Bronchial epithelial cell (primary cell): ENCODE measurements at places on chromosomes 6 and 20.

DNA sequence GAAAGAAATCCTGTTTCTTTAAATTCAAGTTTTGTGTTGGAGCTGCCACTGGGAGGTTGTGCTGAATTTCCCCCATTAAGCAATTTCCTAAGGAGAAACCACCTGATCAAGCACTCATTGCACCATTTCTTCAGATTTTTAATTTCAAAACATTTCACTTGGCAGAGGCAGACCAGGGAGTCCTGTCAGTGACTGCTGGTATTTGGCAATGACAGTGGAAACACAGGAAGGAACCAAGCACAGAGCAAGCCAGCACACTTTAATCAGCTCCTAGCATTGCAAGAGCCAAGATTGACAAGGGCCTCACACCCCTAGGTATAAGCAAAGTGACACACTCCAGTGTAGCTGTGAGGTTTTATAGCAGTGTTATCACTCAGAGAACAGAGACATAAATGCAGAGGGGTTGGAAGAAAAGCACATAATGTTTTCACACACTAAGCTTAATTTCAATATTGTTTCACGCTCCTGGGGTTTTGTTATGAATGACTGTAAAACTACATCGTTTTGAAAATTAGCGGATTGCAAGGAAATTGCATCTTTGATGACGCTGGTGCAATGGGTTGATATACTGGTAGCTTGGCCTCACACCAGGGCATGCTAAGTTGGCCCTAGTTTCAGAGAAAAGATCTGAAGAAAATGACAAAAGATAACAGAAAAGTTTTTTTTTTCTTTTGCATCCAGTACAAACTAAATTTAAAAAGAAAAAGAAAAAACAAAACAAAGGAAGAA is 768.4 kb downstream of the TFAP2A start:
- DNase-seq: peak; percentile 36

- no peak for DNase-seq
Measured at GRCh38 chr6:34526241-34526972, 29.7 kb downstream of the SPDEF start.

- no peak for DNase-seq
Measured at GRCh38 chr6:42344756-42345155, 107.0 kb downstream of the TRERF1 start.

GRCh38 chr6:72579865-72580264 is 42.0 kb upstream of the KCNQ5 start:
- DNase-seq: peak; percentile 15

- DNase-seq: no peak
Measured at GRCh38 chr6:160269023-160269521, 10.5 kb upstream of the SLC22A2 start.

- DNase-seq: no peak
Measured at GRCh38 chr20:29756664-29757063, 1500.8 kb upstream of the DEFB115 start.

GRCh38 chr20:7858734-7859250 is 81.5 kb downstream of the HAO1 start:
- DNase-seq: no peak

- no peak for DNase-seq
Measured at GRCh38 chr6:3265671-3266070, 6.9 kb downstream of the PSMG4 start.

DNA sequence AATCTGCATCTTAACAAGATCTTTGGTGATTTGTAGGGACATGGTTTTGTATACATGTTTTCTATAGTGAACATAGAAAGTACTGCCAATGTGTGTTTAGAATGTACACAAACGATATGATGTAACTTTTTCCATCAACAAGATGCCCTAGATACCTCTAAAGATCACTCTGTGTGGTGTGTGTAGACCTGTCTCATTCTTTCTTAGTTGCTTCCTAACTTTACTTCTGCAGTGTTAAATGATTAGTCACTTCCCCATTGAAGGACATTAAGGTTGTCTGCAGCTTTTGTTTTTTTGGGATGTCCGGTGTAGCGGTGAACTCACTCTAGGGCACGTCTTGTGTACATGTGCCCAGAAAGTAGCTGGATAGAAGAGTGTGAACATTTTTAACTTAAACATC is 35.9 kb downstream of the CDYL start:
- DNase-seq: peak; percentile 43

DNA sequence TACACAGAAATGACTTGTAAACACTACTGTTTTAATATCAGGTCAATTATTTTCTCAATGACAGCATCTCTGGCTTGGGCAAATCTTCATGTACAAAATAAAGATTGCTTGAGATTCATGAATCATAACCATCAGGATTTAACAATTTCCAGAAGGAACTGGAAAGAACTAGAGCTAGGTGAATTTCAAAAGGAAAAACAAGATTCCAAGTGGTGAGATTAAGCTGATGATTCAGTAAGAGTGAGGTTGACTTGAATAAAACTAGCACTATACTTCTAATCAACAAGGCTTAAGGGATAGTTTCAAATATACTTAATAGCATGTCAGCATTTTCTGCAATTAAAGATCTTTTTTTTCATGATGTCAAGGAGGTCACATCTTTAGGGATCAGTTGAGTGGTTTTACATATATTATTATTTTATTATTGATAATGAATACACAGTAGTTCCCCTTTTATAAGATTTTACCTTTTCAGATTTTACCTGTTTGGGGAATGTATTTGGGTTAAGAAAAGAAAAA is 43.5 kb upstream of the HCRTR2 start:
- DNase-seq: no peak

DNA sequence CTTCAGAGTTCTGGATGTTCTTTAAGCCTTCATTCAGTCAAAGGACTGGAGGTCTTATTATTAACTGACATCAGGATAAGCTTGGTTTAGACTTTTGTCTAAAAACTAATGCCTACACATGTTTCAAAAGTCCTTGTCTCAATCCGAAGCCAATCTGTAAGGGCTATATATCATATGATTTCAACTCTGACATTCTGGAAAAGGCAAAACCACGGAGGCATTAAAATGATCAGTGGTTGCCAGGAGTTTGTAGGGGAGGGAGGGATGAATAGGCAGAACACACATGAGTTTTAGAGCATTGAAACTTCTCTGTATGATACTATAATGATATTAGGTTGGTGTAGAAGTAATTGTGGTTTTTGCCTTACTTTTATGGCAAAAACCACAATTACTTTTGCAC is 1285.8 kb upstream of the CITED2 start:
- DNase-seq: no peak

DNA sequence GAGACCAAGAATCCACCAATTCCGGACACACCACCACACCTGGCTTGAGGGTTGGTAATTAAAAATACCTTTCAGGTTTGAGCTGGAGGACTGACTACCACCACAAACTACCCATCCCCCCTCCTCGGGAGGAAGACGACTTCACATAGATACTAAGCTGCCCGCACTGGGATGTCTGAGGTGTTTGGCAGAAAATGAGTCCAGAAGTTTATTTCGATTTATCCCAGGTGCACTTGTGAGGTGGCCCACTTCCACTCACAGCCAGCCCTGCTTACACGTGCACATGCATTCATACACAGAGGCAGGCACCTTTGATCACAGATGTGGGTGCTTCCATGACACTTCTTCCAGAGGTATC is 187.1 kb downstream of the ID4 start:
- DNase-seq: no peak

DNA sequence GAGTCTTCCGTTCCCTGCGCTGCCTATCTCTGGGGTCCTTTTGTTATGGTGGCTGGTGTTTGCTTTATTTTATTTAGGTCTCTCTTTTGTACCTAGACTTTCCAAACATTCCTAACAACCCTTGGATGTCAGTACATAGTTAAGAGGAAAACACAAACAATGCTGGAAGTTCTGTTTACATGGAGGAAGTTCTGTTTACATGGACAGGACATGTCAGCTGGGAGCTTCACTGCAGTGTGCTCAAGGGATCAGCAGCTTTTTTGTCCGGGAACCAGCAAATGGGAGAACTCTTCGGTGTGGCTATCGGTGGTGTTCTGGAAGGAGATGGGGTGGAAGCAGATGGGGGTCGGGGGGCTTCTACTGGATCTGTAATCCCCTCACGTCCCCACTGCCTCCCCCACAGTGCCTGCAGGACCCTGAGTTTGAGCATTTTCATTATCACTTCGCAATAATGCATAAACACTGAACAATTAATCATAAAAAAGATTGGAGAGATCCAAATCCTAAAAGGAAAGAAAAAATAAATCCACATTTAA is 2.7 kb downstream of the SERPINB6 start:
- no peak for DNase-seq

GRCh38 chr20:56957737-56958553 is 308.5 kb downstream of the BMP7 start:
- DNase-seq: no peak

- no peak for DNase-seq
Measured at GRCh38 chr6:30060606-30061091, 416 bp upstream of the POLR1H start.

- no peak for DNase-seq
Measured at GRCh38 chr20:34952671-34953070, 2.9 kb downstream of the GSS start.

DNA sequence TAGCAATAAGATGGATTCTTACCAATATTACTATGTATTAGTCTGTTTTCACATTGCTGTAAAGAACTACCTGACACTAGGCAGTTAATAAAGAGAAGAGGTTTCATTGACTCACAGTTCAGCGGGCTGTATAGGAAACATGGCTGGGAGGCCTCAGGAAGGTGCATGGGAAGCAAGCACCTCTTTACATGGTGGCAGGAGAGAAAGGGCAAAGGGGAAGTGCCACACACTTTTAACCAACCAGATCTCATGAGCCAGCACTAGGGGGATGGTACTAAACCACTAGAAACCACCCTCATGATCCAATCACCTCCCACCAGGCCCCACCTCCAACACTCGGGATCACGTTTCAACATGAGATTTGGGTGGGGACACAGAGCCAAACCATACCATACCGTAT is 40.7 kb upstream of the CCDC167 start:
- no peak for DNase-seq

GRCh38 chr6:41940759-41941279 is 789 bp downstream of the CCND3 start:
- no peak for DNase-seq

GRCh38 chr6:121210943-121211342 is 123.3 kb downstream of the TBC1D32 start:
- no peak for DNase-seq

DNA sequence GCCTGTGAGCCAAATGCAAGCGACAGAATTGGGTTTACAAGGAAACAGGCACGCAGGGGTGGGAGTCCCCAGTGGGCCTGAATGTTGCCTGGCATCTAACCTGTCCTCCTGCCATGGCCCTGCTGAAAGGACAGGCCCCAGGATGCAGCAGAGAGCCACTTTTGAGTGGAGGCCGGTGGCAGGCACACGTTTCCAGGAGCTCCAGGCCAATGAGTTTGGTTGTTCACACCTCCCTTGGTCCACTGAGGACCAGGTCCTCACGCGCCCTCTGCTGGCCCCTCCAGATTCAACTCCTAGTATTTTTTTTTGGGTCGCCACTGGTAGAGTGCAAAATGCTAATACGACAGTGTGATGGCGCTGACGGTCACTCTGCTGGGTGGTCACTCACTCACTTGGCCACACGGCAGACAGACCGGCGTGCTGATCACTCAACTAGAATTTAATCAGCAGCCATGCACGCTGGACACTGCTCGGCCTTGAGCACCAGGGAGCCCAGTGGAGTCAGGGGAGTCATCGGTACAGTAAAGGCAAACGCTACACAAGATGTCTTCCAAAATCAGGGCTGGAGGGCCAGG is 81.7 kb upstream of the NFATC2 start:
- peak; percentile 29 for DNase-seq

- no peak for DNase-seq
Measured at GRCh38 chr6:16399695-16400094, 161.3 kb downstream of the GMPR start.

DNA sequence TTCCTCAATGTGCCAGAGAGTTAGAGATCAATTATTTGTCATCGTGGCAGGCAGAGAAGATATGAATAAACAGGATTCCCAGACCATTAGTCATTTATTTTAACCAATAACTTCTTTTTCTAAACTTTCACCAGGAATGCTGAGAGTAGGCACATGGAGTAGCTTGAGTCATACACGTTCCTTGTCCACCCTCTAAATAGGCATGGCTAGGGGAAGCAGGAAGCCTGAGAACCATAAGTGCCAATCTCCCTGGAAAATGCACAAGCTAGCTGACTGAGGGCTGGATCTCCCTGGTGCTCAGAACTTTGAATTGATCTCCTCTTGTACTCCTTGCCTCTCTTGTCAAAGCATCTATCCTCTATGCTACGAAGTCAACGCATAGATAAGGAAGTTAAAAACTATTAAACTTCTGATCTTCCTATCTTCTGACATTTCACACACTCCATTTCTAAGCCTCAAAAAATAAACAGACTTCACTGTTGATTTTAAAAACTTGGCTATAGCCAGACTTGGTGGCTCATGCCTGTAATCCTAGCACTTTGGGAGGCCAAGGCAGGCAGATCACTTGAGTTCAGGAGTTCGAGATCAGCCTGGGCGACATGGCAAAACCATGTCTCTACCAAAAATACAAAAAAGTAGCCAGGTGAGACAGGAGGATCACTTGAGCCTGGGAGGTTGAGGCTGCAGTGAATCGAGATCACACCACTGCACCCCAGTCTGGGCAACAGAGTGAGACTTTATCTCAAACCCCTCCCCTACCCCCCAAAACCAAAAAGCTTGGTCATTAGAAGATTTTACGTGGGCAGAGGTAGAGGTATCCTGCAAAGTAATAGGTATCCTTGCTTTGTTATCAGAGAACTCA is 11.8 kb downstream of the ADTRP start:
- peak; percentile 99 for DNase-seq

DNA sequence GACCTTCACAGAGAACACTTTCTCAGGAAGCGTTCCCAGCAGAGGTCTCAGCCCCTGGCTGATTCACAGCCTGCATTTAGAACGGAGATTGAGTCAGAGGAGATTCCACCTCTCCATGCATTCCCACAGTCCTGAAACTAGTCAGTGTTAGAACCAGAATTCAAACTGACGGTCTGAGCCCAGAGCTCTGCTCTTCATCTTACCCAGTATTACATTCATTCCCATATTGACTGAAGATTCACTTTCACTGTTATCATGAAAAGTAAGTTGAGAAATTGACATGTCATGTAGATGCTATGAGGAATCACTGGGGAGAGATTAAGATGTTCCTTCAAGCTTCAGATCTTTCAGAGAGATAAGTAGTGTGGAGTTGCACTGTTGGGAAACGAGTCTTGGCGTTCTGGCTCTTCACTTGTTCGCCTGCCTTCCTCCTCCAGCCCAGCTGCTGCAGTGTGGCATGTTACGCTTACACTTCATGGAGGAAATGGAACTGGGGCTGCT is 28.3 kb downstream of the MAS1 start:
- DNase-seq: peak; percentile 8
